ENCODE measurements at places on chromosomes 5 and 9.

- no peak for DNase-seq
These were observed 112.6 kb upstream of the NFIL3 start for GRCh38 chr9:91536211-91536691.

DNA sequence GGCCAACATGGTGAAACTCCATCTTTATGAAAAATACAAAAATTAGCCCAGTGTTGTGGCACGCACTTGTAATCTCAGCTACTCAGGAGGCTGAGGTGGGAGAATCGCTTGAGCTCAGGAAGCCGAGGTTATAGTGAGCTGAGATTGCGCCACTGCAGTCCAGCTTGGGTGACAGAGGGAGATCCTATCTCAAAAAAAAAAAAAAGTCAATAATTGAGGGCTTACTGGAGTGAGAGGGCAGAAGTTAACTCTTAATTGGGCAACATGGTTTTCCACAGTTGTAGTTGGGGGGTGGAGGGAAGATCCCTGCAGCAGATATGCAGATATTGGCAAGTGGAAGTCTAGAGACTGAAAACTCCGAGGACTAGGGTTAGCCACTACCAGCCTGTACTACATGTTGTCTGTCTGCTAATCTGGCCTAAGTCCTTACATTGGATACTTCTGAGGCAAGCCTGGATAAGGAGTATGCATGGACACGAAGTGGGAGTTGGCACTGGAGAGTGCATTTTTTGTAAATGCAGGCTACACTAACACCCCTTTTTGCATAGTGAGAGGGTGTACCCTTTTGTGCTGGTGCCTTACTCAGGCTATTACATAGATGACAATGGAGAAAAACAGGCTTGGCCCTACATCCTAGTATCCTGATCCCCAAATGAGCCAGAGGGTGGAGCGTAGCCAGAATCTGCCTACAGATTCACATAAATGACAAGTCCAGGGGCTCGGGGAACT lies 89.0 kb upstream of the NIPBL start:
- no peak for DNase-seq

- no peak for DNase-seq
These were observed 12.9 kb downstream of the SLC6A3 start for GRCh38 chr5:1432296-1432695.

- no peak for DNase-seq
These were observed 153.1 kb downstream of the CCDC192 start for GRCh38 chr5:127856292-127856691.

DNA sequence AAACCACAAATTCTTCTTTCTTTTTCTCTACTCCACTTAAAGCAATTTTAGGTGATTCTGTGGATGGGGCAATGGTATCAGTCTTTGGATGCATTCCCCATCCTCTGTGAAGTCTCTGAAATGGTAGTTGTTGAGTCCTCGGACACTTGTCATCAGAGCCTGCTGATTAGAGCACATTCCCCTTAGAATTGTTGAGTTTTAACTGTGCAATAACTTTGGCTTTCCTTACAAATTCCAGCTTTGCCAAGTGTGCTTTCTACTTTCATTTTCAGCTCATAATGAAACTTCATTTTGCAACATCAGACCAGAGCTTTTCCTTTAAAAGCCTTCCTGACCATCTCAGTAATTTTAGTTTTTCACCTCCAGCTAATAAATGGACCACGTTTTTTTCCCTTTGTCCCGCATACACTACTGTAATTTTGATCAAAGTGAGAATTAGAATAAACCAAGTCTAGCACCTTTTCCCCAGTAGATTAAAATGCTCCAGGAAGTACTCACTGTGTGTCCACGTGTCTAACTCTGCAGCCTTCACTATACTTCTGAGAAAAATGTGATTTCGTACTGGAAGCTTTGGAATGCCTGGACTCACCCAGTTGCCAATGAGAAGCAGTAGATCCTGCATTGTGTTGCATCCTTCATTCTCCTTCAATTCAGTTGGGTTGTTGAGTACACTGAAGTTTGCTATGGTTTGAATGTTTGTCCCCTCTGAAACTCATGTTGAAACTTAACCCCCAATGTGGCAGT lies 135.6 kb downstream of the NTRK2 start:
- no peak for DNase-seq

DNA sequence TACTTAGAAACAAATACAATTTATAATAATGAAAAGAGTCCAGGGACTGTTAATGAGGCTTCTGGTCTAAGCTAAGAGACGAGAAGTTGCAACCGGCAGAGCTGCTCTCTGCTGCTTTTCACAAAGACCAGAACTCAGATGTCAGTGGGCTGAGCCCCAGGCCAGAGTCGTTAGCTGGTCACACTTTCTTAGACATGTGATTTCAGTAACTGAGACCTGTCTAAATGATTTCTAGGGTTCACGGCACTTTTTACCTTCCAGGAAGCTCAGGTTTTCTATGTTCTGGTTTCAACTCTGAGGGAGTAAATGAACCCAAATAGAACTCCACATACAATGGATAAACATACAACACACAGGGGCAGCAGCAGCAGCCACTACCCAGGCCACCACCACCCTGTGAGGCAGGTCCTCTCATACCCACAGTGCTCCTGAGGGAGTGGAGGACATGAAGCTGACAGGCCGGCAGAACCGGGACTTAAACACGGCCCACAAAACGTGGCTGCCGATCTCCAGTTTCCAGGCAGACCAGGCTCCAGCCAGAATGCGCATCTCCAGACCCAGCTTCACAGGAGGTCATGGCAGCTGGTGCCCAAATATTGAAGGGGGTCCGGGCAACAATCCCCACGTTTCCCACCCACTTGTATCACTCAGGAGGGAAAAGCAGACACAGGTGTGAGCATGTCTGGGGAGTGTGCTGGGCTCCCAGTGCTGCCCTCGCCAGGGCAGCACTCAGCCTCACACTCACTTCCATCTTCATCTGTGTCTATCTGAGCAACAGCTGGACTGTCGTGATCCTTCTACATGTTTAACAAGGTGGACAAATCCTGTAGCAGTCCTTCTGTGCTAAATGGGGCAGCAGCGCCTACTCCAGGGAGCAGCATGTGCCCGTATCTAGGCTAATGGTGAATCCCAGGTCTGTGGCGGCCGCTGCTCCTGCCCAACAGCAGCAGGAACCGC lies 38.8 kb downstream of the IARS1 start:
- DNase-seq, result no peak

DNA sequence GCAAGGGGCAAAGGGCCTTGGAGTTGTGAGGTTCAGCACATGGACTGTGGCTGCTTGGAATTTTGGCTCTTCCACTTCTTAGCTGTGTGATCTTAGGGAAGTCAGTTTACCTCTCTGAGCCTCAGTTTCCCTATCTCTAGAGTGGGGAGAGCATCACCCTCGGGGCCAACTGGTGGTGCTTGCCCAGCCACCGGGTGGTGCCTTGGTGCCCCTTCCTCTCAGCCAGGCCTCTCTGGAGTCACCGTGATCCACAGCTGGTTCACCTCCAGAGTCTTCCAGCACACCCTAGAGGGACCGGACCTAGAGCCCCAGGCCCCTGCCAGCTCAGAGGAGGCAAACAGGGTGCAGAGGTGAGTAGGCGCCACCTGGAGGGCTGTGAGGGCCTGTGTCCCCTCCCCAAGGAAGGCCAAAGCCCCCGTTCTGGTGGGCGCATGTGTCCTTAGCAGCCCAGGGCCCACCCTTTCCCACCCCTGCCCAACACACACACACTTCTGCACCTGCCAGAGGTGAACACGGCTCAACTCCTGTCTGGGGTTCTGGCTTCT lies 7.7 kb downstream of the ADGRD2 start:
- no peak for DNase-seq

DNA sequence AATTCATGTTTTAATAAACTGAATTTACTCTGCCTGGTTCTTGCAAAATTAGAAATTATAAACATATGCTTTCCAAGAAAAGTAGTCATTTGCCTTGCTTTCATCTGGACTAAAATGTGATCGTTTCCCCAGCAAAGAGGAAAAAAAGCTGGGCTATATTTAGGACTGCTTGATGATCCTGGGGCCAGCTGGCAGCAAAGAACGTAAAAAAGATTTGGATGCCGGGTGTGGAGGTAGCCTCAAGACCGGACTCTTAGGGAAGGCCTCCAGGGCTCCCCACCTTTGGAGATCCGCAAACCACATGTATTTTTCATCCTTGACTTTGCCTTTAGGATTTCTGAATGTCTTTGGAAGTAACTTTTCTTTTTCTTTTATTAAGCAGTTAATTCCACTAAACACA lies 156.1 kb upstream of the SEMA6A start:
- DNase-seq, result no peak

GRCh38 chr9:95349091-95350038 lies 31.9 kb upstream of the FANCC start:
- DNase-seq, result no peak

- DNase-seq, result no peak
These were observed 259.2 kb upstream of the NFIL3 start for GRCh38 chr9:91682806-91683205.

DNA sequence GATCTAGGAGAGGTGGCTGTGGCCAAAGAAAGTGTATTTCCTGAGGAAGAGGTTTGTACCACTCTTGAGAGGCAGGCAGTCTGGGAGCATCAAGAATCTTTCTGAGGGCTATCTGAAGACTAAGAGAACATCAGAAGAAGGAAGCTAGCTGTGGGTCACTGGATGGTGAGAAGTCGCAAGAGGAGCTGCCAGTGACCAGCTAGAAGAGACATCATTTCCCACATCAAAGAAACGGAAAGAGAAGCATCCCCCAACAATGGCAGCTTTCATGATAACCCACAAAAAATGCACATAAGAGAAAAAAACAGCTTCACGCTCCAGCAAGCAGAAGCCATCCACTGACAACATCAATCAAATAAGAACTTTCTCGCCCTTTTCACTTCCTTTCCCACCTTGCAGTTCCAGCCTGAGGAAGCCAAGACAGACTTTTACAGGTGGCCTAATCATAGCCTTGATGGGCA lies 25.0 kb upstream of the CEP78 start:
- DNase-seq, result peak; percentile 15

- DNase-seq, result no peak
These were observed 32.5 kb downstream of the RXRA start for GRCh38 chr9:134358662-134359319.

- DNase-seq, result no peak
These were observed 101.4 kb downstream of the ARHGAP26 start for GRCh38 chr5:142871363-142872193.

GRCh38 chr5:145947581-145947980 lies 11.2 kb downstream of the SH3RF2 start:
- no peak for DNase-seq

- no peak for DNase-seq
These were observed 614.7 kb downstream of the PRELID2 start for GRCh38 chr5:145220481-145220880.

All from CD4-positive, alpha-beta T cell treated with Interferon gamma for 1 hour (primary cell).